Stomach (tissue), 19 donors: ENCODE measurements at places on chromosomes 4 and X. TPM values are rescaled to one million over a fixed set of nuclear protein-coding genes. Genes with fewer than 3 reads are reported as not detected.

Gene SRPX2
- polyA plus RNA-seq, result 16.7 TPM

Gene CAMK2D
- 8.8 TPM for polyA plus RNA-seq

Gene CFAP99
- polyA plus RNA-seq, result 0.05 TPM

Gene HTN3
- polyA plus RNA-seq, result not detected

Gene CCKAR
- polyA plus RNA-seq, result 6.7 TPM

Gene GPC4
- 4.5 TPM for polyA plus RNA-seq

Gene PRSS12
- polyA plus RNA-seq, result 10.1 TPM

Gene GPR82
- 0.25 TPM for polyA plus RNA-seq

Gene F8A1
- polyA plus RNA-seq, result 18.0 TPM

Gene SEPSECS
- 3.9 TPM for polyA plus RNA-seq

Gene ETDB
- not detected for polyA plus RNA-seq

Gene STATH
- polyA plus RNA-seq, result not detected

Gene RAI2
- polyA plus RNA-seq, result 30.1 TPM

Gene UGT2A3
- not detected for polyA plus RNA-seq

Gene PNMA3
- not detected for polyA plus RNA-seq

Gene SLITRK4
- polyA plus RNA-seq, result 0.15 TPM

Gene DRD5
- 0.31 TPM for polyA plus RNA-seq

Gene NPY2R
- 0.08 TPM for polyA plus RNA-seq

Gene ERVMER34-1
- 0.30 TPM for polyA plus RNA-seq

Gene FAM53A
- 1.4 TPM for polyA plus RNA-seq

Gene TACR3
- not detected for polyA plus RNA-seq

Gene DNAAF6
- not detected for polyA plus RNA-seq

Gene ARHGAP4
- polyA plus RNA-seq, result 35.5 TPM

Gene NXF3
- polyA plus RNA-seq, result 0.62 TPM

Gene CLCN4
- 0.35 TPM for polyA plus RNA-seq
